Ecto neural progenitor cell (in vitro differentiated cells): ENCODE measurements at places on chromosomes 7 and 10.

- no peak for DNase-seq
Observed at GRCh38 chr7:45469103-45469502, 105.1 kb upstream of the ADCY1 start.

DNA sequence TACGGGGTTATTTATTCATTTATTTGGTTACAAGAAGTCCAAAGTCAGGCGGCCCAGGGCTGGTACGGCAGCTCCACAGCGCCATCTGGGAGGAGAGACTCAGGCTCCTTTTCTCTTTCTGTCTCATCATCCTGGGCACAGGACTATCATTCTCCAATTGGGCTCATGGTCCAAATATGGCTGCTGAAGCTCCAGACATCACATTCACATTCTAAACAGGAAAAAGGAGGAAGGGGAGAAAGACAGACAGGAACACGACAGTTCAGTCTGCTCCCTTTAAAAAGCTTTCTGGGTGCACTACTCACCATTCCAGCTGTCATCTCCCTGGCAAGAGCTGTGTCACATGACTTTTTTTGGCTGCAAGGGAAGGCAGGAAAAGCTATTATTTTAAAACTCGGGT lies 74.4 kb upstream of the PDZD8 start:
- DNase-seq = no peak

DNA sequence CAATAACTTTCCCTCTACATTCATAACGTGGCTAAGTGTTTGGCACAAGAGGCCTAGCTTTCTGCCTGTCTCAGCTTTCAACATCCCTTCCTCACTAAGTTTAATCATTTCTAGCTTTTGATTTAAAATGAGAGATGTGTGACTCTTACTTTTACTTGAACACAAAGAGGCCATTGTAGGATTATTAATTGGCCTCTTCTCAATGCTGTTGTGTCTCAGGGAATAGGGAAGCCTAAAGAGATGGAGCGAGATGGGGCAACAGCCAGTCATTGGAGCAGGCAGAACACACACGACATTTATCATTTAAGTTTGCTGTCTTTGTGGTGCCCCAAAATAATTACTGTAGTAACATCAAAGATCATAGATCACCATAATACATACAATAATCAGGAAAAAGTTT lies 167.1 kb upstream of the TRIM24 start:
- no peak for DNase-seq

- no peak for DNase-seq
Observed at GRCh38 chr10:118981946-118982345, 47.6 kb upstream of the NANOS1 start.

GRCh38 chr10:32949221-32949678 lies 8.8 kb downstream of the ITGB1 start:
- DNase-seq = no peak

DNA sequence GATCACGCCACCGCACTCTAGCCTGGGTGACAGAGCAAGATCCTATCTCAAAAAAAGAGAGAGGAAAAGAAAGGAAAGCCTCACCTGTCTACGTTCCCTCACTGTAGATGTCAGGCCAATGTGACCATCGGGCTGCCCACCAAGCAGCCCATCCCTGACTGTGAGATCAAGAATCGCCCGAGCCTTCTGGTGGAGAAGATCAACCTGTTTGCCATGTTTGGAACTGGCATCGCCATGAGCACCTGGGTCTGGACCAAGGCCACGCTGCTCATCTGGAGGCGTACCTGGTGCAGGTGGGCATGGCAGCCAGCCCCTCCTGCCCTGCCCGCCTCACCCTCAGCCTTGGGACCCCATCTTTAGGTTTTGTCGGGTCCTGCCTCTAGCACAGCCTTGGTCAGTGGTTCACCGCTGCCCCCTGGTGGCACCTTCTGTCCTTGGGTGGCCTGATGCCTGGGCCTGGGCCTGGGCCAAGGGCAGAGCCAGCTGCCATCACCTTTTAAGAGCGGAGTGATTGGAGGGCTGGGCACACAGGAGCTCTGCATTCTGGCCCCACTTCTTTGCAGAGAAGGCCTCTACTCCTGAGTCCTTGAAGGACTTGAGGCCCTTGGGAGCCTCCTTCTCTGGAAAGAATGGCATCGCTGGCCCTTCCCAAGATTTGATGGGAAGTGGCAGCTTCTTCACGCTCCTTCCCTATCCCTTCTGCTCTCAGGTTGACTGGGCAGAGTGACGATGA lies 14.4 kb upstream of the AHCYL2 start:
- DNase-seq = peak; percentile 83

DNA sequence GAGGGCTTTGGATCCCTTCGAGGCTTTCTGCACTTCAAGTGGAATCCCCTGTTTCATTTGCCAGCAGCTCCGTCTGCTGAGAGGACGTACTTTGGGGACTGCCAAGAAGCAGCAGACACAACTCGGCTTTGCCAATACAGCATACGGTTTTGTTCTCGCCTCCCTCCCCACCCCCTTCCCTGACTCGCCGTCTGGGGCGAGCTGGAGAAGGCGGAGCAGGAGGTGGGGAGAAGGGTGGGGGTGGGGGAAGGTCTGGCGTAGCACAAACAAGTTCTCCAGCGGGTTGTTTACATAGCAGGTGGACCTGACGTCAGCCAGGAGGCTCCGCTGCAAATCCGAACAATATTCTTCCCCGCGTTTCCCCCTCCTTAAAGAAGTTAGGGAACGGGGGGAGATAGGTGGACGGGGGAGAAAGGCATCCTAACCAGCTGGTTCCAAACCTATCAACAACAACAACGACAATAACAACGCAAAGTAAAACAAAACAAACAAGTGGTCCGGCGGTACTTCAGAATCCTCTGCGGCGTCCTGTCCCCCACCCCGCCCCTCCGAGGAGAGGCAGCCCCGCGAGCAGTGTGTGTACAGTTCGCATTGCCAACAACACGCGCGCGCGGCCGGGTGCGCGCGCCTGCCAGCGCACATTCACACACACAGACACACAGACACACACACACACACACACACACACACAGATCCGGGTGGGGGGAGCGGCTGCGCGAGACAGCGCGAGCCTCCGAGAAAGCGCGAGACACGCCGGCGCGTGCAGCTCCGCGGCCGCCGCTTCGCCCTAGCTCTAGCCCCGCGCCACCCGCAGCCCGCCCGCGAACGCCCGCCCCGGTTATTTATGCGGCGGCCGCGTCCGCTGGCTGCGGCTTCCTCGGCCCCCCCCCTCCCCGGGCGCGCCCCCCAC lies 167.0 kb upstream of the PPP1R3A start:
- peak; percentile 69 for DNase-seq

DNA sequence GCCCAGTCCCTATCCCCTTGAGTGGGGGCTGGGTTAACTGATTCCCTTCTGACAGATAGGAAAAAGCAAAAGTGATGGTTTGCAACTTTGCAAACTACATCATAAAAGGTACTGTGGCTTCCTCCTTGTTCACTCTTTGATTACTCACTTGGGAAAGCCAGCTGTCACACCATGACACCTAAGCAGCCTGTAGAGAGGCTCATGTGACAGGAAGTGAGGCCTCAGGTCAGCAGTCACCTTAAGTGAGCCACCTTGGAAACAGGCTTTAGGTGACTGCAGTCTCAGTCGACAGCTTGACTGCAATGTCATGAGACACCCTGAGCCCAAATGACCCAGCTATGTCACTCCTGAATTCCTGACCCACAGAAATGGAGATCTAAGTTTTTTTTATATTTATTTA lies 4.3 kb upstream of the CHCHD2 start:
- DNase-seq = no peak

DNA sequence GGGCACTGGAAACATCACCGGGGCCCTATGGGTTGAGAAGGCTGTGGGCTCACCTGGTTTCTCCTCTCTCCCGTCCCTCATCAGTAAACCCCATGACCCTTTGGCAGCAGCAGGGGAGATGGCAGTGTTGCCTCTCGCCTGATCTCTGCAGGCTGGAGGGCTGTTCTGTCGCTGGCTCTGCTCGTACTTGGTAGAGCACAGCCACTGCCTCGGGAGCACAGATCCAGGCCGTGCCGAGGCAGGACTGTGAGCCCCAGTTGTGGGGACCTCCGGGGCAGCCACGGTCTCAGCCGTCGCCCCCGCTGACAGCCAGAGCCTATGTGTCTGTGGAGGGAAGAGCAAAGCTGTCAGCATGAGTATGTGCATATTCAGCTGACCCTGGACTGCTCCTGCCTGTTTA lies 94.9 kb downstream of the PTPRE start:
- no peak for DNase-seq

GRCh38 chr7:11776039-11776438 lies 56.0 kb downstream of the THSD7A start:
- DNase-seq = no peak

GRCh38 chr7:131493581-131493980 lies 62.8 kb downstream of the PODXL start:
- DNase-seq = no peak

DNA sequence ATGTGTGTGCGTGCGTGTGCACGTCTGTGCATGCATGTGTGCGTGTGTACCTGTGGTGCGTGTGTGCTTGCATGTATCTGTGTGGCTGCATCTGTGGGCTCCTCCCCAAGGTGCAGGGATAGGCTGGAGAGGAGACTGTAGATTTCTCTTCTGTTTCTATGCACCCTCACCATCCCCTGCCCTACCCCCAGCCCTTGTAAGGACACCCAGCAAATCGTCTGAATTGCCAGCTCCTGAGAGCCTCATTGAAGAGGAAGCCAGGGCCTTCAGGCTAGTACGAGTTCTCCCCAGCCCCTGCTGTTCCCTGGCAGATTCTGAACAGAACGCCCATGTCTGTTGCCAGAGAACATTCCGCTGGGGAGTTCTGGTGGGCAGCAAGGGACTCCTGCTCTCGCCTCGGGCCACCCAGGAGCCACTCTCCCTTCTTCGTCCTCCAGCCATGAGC lies 17.0 kb upstream of the TRIM8 start:
- DNase-seq = no peak

GRCh38 chr7:105643851-105644250 lies 62.6 kb upstream of the EFCAB10 start:
- DNase-seq = no peak

DNA sequence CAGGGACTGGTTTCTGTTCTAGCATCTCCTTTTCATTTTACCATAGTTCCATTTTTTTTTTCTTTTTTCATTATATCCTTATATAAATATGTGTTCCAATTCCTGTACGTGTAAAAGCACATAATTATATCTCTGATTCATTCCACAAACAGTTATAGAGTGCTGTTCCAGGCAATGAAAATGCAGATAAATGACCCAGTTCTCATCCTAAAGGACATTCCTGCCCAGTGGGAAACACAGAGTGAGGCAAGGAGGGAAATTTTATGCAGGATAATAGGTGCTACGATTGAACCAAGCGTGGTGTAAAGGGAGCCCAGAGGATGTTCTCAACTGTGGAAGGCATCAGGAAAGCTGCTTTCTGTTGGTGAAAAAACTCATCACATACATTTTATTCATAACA lies 408.1 kb downstream of the GATA3 start:
- DNase-seq = no peak

- DNase-seq = no peak
Observed at GRCh38 chr10:6083523-6084475, 5.0 kb upstream of the RBM17 start.

GRCh38 chr7:158061026-158061630 lies 526.5 kb downstream of the PTPRN2 start:
- DNase-seq = no peak

GRCh38 chr10:99658622-99659030 lies 683 bp upstream of the ENTPD7 start:
- peak; percentile 49 for DNase-seq

DNA sequence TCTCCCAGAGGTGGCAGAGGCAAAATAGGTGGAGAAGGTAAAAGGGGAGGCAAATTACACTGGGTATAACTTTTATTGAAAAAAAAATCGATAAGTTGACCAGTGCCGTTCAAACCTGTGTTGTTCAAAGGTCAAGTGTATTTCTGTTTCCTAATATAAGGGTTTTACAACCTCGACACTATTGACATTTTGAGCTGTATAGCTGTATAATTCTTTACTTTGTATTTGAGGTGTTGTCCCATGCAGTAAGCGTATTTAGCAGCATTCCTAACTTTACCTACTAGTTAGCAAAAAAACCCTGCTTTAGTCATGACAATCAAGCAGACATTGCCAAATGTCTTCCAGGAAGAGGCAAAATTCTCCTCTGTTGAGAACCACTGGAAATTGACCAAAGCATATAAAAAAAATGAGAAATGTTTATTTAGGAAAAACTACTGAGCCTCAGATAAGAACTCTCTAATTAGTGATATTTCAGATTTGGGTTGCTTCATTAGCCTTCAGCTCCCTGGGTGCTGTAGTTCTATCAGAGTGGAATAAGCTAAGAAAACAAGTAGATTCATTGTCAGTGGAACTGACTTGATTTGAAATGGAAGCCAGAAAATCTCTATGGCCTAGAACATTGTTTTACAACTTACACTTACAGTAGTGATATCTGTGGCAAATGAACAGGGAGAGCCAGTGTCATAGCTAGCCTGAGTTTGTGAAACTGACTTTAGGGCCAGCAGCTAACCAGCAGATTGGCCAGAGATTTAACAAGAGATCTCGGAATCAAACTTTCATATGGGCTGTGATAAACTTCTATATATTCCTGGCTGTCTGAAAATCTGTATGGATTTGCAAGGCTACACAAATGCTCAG lies 331.6 kb downstream of the DGKB start:
- no peak for DNase-seq

DNA sequence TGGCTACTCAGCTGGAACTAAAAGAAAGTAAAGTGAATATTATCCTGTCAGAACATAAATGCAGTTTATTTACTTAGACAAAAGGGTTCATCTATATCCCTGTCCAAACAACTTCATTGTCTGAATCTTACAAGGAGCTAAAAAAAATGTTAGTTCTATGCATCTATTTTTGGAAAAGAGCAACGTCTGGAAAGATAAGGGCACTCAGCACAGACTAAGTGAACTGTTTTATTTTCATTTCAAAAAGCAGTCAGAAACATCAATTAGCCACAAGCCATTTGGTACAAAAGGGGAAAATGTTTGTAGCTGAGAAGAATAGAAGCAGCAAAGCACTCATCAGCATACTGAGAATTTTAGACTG lies 245.5 kb downstream of the FOXP2 start:
- no peak for DNase-seq

GRCh38 chr10:12685261-12686058 lies 316.1 kb downstream of the CCDC3 start:
- DNase-seq = no peak

GRCh38 chr7:150731916-150732315 lies 5.3 kb upstream of the GIMAP5 start:
- DNase-seq = peak; percentile 17

GRCh38 chr10:68151453-68151852 lies 42.2 kb downstream of the MYPN start:
- DNase-seq = no peak

GRCh38 chr7:24971333-24972165 lies 8.4 kb downstream of the OSBPL3 start:
- DNase-seq = no peak

DNA sequence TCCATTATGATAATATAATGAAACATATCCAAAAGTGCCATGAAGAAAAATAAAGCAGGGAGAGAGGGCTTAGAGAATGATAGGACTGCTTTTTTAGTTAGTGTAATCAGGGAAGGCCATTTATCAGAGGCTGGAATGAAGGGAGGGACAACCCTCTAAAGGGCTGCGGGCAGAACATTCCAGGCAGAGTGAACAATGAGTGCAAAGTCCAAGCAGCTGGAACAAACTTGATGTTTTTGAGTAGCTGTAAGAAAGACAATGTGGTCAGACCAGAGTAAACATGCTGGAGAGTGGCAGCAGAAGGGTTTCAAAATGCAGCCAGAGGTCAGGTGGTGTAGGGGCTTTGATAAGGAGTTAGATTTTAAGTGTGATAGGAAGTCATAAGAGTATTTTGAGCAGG lies 65.6 kb upstream of the CCDC6 start:
- DNase-seq = no peak

- DNase-seq = no peak
Observed at GRCh38 chr10:110684800-110685446, 40.8 kb downstream of the RBM20 start.

- no peak for DNase-seq
Observed at GRCh38 chr7:150406567-150407421, 27.7 kb downstream of the ZNF775 start.
